ENCODE measurements at places on chromosomes 16 and 17. TPM values are rescaled to one million over a fixed set of nuclear protein-coding genes. Genes with fewer than 3 reads are reported as not detected.

TP53TG3F gene
- total RNA-seq, result not detected

TLCD3B gene
- 0.09 TPM for total RNA-seq

PNMT gene
- not detected for total RNA-seq

WNT3 gene
- 1.6 TPM for total RNA-seq

GP1BA gene
- total RNA-seq, result not detected

C1QL1 gene
- 0.09 TPM for total RNA-seq

SHCBP1 gene
- total RNA-seq, result 11.5 TPM

ABCC11 gene
- 0.09 TPM for total RNA-seq

HBA1 gene
- total RNA-seq, result not detected

KRT9 gene
- not detected for total RNA-seq

CCL16 gene
- total RNA-seq, result 0.19 TPM
